Naive thymus-derived CD8-positive, alpha-beta T cell (primary cell): ENCODE measurements at places on chromosomes 2 and 18. TPM values are rescaled to one million over a fixed set of nuclear protein-coding genes. Genes with fewer than 3 reads are reported as not detected.

- DNase-seq, result no peak
- no peaks in the 10 kb centered on the region for H3K4me1 ChIP-seq
- H3K36me3 ChIP-seq, result no peaks in the 10 kb centered on the region
- H3K27ac ChIP-seq, result no peak overlapping the region
Measured at GRCh38 chr2:126796931-126797621, 101.6 kb upstream of the TEX51 start.

- H3K27me3 ChIP-seq, result peaks cover 10% of the 10 kb centered on the region
- no peak overlapping the region for H3K27ac ChIP-seq
- H3K4me1 ChIP-seq, result peaks cover 2% of the 10 kb centered on the region
- no peak for DNase-seq
- no peak overlapping the region for H3K4me3 ChIP-seq
- H3K36me3 ChIP-seq, result no peaks in the 10 kb centered on the region
Measured at GRCh38 chr2:100757621-100758394, 62.1 kb upstream of the NPAS2 start.

The PARD3B gene
- 2.3 TPM for total RNA-seq

- H3K27ac ChIP-seq, result no peak overlapping the region
- no peaks in the 10 kb centered on the region for H3K36me3 ChIP-seq
- H3K4me1 ChIP-seq, result no peaks in the 10 kb centered on the region
- H3K4me3 ChIP-seq, result no peak overlapping the region
- peaks cover 16% of the 10 kb centered on the region for H3K27me3 ChIP-seq
- no peak for DNase-seq
Measured at GRCh38 chr2:119481501-119482455, 42.5 kb downstream of the SCTR start.

DNA sequence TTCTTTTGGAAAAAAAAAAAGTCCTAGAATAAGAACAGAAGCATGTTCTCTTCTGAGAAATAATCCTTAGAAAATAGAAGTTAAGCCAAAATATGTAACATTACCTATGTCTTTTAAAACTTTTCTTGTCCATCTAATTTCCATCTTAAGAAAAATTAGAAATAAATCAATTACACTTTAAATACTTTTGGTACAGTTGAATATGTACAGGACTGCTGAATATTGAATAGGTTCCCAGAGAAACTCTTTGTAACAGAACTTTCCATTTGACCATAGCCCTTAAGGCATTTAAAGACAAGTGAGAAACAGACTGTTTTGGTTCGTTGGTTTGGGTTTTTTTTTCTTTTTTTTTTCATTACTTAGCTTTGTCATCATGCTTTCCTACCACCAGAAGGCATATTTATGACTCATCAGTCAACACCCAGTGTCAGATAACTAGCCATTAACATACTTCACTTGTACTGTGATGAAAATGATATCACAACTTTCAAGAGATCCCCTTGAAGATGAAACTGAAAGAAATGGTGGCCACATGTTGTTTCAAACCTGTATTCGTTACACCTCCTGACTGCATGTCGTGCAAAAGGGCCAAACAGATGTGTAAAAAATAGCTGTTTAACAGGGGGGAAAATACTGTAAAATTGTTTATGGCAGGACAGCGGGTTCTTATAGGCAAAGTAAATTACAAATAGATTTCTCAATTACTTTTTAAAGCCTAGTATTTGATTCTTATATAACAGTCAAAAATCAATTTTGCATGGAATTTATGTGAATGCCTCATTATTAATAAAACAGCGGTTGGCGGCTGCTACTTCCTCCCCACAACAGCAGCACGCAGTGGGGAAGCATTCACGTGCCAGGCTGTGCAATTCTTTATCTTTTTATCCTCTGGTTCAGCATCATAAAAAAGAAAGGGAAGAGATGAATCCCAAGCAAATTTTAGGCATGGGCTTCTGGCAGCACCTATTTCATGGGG is 280.7 kb upstream of the HNRNPA3 start:
- H3K4me1 ChIP-seq, result peaks cover 10% of the 10 kb centered on the region
- no peaks in the 10 kb centered on the region for H3K36me3 ChIP-seq
- H3K27me3 ChIP-seq, result no peaks in the 10 kb centered on the region
- no peak for DNase-seq

The TIGD1 gene
- total RNA-seq, result 29.5 TPM

The HSBP1L1 gene
- total RNA-seq, result 54.5 TPM

The MALL gene
- 0.55 TPM for total RNA-seq

DNA sequence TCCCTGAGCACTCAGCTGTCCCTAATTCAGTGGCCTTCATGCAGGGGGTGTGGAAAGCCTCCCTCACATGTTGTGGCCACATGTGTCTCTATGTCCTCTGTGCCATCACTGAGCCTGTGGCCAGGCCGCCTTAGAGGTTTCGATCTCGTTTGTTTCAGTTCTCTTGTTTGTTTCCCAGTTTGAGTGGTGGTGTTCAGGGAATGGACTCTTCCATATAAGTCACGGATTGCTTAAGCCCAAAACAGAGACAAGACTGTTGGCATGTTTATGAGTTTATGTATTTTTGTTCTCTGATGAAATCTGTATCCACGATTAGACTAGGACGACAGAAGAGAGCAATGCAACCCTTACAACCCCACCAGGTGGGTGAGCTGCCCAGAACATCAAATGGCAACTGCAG is 134.5 kb downstream of the CCBE1 start:
- H3K36me3 ChIP-seq, result peaks cover 2% of the 10 kb centered on the region
- H3K27ac ChIP-seq, result no peak overlapping the region
- no peak for DNase-seq
- H3K27me3 ChIP-seq, result peaks cover 5% of the 10 kb centered on the region

DNA sequence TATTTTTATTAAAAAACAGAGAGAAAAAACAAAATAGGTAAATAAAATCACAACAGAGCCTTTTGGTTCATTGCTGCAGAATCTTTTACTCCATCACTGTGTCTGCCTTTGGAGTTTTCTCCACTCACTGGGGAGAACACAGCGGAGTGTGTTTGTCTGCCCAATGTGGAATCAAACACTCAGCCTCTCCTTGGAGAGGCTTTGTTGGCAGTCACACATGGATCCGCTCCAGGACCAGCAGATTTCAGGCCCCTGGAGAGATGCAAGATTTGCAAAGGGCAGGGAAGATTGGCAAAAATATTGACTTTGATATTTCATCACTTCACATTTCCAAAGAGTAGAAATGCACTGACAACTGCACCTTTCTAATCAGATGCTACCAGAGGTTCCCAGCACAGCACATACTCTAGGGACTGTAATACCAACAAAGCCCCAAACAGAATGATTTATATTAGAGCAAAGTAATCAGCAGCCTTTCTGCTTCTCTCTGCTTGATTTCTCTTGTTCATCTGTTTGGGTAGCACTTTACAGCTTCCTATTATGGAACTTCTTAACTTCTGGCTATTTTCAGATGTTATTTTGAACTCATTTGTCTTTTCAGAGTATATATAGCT is 1898.8 kb upstream of the PIK3C3 start:
- H3K4me3 ChIP-seq, result no peak overlapping the region
- no peaks in the 10 kb centered on the region for H3K27me3 ChIP-seq
- no peak overlapping the region for H3K27ac ChIP-seq
- no peaks in the 10 kb centered on the region for H3K4me1 ChIP-seq

The CXCR4 gene
- total RNA-seq, result 366 TPM

- H3K27ac ChIP-seq, result no peak overlapping the region
- no peaks in the 10 kb centered on the region for H3K36me3 ChIP-seq
- peaks cover 27% of the 10 kb centered on the region for H3K4me1 ChIP-seq
- H3K4me3 ChIP-seq, result no peak overlapping the region
- no peak for DNase-seq
Measured at GRCh38 chr18:74456349-74457042, 612 bp downstream of the DIPK1C start.

DNA sequence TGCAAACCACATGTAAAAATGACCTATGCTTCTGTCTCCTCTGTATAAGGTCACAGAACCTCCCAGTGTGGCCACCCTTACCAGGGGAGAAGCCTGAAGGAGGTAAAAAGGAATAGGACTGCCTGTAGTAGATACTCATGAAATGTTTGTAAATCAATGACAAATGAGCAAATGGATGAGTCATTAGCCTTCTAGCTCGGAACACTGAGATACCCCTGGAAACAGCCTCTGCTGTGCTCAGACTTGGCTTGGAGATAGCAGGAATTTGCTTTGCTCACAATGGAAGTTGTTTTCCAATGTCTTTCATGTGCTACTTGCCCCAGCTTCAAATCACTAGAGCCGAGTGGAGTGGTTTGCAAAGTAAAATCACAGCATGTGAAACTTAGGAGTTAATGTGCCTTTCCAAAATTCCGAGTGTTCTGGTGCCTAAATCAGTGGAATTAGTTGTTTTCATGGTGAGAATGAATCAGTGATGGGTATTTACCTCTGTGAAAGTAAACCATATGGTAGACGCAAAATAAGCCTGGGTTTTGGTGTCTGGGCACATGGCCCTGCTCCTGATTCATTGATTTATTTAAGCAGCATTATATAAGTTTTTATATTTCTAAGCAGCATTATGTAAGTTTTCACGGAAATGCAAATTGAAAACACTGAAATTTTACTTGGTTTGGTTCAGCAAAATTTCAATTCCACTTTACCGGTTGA is 154.0 kb upstream of the MAP3K20 start:
- no peaks in the 10 kb centered on the region for H3K4me1 ChIP-seq
- DNase-seq, result no peak
- H3K27me3 ChIP-seq, result peaks cover 5% of the 10 kb centered on the region
- no peak overlapping the region for H3K4me3 ChIP-seq
- no peaks in the 10 kb centered on the region for H3K36me3 ChIP-seq

The CCDC138 gene
- total RNA-seq, result 8.5 TPM

GRCh38 chr2:60306267-60306861 is 247.1 kb downstream of the BCL11A start:
- no peak for DNase-seq
- no peak overlapping the region for H3K27ac ChIP-seq
- peaks cover 9% of the 10 kb centered on the region for H3K27me3 ChIP-seq
- H3K4me1 ChIP-seq, result no peaks in the 10 kb centered on the region

GRCh38 chr2:234302664-234302991 is 194.3 kb downstream of the ARL4C start:
- no peak overlapping the region for H3K27ac ChIP-seq
- H3K36me3 ChIP-seq, result no peaks in the 10 kb centered on the region
- DNase-seq, result no peak
- H3K4me3 ChIP-seq, result no peak overlapping the region
- no peaks in the 10 kb centered on the region for H3K27me3 ChIP-seq

DNA sequence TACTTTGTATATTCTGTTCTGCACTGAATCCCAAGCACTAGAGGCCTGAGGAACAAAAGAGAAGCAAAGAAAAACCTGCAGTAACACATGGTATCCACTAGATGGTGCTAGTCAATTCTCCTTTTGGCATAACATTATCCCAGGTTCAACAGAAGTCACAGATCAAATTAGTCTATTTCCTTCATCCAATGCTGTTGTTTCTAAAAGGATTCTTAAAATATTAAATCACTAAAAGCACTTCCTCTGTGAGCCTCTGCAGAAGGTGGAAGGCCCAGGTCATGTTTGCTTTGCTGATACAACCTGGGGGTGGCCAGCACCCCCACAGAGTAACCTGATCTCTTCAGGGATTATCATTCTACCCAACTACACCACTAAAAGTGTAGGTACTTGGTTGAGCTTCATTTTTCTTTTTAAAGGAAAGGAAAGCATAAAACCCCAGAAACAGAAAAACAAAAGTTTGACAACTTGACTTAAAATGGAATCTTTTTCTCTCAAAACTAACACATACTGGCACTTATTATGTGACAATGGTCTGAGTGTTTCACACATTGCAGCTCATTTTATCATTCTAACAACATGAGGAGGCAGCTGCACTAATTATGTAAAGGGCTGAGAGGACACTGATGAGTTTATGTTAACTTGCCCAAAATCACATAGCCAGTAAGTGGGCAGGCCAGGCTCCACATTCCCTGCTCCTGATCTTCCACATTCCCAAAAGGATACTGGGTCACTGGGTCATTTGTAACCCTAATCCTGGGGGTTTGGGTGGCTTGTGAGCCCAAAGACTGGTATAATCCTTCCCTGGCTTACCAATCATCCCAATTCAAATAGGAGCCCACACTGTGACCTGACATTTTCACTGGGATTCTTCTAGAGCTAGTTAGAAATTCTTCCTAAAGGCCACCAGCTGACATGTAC is 66.8 kb upstream of the DNER start:
- peaks cover 90% of the 10 kb centered on the region for H3K36me3 ChIP-seq
- H3K27ac ChIP-seq, result peak overlapping the region; percentile 4
- H3K27me3 ChIP-seq, result no peaks in the 10 kb centered on the region
- peak; percentile 41 for DNase-seq
- no peak overlapping the region for H3K4me3 ChIP-seq

DNA sequence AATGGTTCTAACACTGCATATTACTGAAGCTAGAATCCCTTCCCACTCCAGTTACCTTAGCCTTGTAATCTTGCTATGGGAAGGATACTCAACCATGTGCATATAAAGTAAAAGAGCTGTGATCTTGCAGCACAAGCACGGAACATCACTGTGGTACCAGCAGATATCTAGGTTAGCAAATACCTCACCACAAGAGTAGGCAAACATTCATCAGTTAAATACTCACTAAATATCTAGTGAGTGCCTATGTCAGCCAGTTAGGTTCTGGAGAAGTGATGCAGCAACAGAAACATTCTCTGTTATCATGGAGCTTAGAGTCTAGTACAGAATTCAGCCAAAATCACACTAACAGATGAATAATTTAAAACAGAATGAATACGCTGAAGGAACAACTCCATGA is 349.6 kb upstream of the UBE2E3 start:
- no peak overlapping the region for H3K4me3 ChIP-seq
- no peak for DNase-seq
- H3K4me1 ChIP-seq, result no peaks in the 10 kb centered on the region
- no peaks in the 10 kb centered on the region for H3K36me3 ChIP-seq
- peaks cover 8% of the 10 kb centered on the region for H3K27me3 ChIP-seq
- no peak overlapping the region for H3K27ac ChIP-seq

DNA sequence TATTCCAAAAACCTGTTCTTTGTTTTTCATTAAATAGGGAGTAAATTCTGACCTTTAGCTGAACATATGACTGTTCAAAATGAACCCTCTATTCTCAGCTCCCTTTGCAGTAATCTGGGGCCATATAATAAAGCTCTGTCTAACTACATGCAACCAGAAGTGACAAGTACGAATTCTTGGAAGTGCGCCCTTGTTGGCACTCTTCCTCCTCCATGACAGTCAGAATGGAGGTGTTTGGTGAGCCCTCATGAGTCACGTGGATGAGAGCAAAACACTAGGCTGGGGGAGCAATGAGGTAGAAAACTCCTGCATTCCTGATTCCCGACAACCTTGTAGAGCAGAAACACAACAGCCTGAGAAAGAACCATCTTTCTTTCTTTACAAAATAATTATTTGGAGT is 552.9 kb downstream of the FBXO15 start:
- no peaks in the 10 kb centered on the region for H3K27me3 ChIP-seq
- no peak for DNase-seq
- no peaks in the 10 kb centered on the region for H3K36me3 ChIP-seq
